ENCODE measurements at places on chromosomes 16 and 17. TPM values are rescaled to one million over a fixed set of nuclear protein-coding genes. Genes with fewer than 3 reads are reported as not detected.

- DNase-seq = no peak
Observed at GRCh38 chr16:8958344-8959167, 5.2 kb downstream of the USP7 start.

DNA sequence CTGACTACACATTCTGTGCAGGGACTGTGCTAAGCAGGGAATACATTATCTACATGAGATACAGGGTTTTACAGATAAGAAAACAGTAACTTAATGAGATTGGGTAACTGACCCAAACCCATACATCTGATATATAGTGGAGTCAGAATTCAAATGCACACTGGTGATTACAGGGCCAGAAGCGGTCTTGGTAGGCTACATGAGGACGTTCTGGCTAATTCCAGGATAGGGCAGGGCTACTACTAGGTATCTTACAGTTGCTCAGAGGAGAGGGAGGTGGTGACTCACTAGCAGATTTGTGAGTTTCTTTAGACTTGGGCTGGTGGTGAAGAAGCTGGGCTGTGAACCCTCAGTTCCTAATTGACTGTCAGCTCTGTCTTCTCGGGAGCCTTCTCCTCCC is 21.4 kb downstream of the TRIM16 start:
- DNase-seq = no peak

GRCh38 chr16:2420035-2420434 is 9.2 kb upstream of the CCNF start:
- DNase-seq = no peak

GRCh38 chr17:20073055-20073979 is 64.2 kb downstream of the SPECC1 start:
- DNase-seq = no peak

DNA sequence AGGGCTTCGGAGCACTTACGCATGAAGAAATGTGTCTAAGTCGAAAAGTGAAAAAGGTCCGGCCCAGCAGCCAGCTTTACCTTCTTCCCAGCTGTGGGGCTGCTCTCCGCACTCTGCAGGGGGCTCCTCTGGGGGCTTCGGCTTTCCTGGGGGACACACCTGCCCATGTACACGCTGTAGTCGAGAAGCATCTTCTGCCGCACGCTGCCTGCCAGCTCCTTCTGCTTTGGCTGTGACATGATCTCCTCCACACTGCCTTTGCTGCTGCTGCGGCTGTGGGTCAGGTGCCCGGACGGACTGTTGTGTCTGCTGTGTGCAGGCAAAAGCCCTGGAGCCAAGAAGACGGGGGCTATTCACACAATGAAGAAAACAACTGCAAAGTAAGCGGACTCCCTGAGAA is 58.1 kb upstream of the ERN1 start:
- DNase-seq = no peak

DNA sequence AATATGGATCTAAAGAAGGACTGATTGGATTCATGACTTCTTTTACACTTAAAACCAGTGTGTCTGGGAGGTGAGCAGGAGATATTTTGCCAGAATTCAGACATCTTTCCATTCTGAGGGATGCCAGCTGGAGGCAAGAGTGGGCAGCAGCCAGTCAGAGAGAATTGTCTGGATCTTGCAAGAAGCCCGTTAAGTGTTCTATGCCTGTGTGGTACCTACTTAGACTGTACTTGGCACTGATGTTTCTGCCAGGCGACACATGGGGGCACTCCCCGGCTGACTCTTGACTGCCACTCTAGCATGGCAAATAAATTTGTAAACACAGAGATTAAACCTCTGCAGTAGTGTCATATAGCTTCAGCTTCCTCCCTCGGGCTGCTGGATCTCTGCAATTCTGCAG is 247.7 kb downstream of the UTP18 start:
- DNase-seq = no peak

The WFIKKN1 gene
- polyA plus RNA-seq = 0.09 TPM

- no peak for DNase-seq
Observed at GRCh38 chr16:75942351-75942750, 216.1 kb upstream of the CPHXL start.

The ABCC11 gene
- polyA plus RNA-seq = not detected

The MYL4 gene
- not detected for polyA plus RNA-seq

GRCh38 chr17:65158041-65158440 is 20.9 kb downstream of the RGS9 start:
- DNase-seq = no peak

The MYH13 gene
- polyA plus RNA-seq = not detected

GRCh38 chr16:31348579-31348978 is 6.4 kb upstream of the ITGAX start:
- DNase-seq = no peak

The SSTR5 gene
- polyA plus RNA-seq = not detected

DNA sequence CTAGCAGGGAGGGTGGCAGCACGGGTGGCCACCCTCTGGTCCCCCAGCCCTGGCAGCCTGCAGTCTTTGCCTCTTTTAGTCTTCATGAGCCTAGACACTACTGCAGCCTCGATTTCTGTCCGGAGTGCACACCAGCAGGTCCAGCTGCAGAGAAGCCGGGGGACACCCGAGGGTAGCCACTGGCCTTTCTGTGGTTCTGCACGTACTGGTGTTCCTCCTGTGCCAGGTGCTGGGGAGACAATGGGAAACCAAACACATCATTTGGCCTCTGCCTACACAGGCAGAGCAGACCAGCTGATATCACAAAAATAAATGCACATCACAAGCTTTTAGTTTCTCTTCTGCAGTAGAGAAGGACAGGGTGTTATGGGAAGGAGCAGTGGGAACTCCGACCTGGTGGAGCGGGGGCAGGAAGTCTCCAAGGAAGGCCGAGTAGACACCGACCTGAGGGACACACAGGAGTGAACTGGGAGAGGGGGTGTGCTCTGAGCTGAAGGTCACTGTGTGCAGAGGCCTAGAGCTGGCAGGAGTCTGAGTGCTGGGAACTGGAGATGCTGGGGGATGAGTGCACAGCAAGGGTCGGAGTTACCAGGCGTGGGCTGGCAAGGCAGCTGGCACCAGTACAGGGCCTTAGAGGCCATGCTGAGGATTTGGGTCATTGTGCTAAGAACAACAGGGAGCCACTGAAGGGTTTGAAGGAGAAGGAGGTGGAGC is 23.1 kb downstream of the GPT2 start:
- no peak for DNase-seq

DNA sequence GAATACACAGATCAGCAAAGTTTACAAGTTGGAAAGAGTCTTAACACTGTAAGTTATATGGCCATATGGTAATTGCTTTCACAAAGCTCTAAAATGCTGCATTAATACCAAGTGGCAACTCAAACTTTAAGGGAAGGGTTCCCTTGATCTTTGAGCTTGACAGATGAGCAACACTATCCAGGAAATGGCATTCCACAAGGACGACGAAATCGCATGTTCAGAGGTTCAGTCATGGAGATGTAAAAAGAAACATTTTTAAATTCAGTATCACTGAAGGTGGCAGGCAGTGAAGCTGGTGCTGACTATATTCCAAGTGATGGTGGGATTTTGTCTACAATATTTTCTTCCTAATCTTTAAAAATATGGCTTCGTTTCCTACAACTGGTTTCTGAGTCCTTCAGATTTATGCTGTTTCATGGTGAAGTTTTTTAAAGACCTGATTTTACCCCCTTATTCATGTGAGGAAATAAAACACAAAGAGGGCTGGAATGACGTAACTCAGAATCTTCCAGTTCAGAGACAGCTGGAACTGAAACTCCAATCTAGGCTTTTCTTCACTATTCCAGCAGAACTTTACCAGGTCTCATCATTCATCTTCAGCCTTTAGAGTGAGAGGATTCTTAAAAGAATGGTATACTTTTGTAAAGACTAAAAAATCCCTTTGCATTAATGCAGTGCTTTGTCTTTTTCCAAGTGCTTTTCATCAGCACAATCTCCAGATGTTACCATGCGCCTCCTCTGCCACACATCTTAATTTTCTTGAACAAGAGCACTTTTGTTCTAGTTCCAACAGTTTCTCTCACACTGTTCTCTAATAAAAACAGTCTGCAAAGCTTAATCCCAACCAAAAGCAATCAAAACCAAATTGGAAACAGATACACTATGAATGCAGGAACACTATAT is 20.2 kb downstream of the CHCT1 start:
- DNase-seq = no peak

The PCTP gene
- 3.5 TPM for polyA plus RNA-seq

The RNPS1 gene
- 312 TPM for polyA plus RNA-seq

The MEIOB gene
- polyA plus RNA-seq = not detected

The TMEM231 gene
- 3.4 TPM for polyA plus RNA-seq

- DNase-seq = no peak
Observed at GRCh38 chr16:25037221-25037620, 22.1 kb upstream of the ARHGAP17 start.

The HSPB9 gene
- not detected for polyA plus RNA-seq

The ARL5C gene
- not detected for polyA plus RNA-seq

The KRTAP1-1 gene
- not detected for polyA plus RNA-seq

The OR3A3 gene
- not detected for polyA plus RNA-seq

- DNase-seq = no peak
Observed at GRCh38 chr16:50428116-50428515, 59.3 kb upstream of the BRD7 start.

DNA sequence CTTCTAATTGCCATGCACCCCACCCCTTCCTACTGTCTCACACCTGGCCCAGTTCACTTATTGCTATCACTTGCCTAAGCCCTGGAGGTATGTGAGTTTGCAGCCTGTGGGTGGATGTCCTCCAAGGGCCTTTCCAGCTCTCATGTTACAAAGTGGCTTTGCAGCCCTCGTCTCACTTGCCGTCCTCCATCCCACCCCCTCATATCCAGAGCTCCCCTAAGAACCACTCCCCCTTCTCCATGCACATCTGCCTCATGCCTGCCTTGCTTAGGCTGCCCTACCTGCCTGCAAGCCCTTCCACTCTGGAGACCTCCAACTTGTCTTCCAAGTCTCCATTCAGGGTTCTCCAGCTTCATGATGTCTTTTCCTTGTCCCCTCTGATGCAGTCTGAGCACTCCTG is 119.4 kb upstream of the NLRP1 start:
- DNase-seq = no peak

DNA sequence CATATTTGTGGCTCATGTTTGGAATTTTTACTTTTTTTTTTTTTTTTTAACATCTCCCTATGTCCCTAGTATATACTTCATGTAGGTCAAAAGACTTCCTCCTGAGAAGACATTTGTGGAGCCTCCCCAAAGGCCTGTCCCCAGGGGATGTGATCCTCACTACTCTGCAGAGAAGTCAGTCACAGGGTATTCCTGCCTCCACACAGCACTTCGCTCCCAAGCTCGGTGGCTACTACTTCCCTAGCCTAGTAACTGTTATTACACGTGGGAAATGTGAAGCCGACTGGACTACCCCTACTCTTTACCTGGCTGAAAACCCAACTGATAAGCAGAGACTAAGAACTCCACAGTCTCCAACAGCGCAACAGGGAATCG is 116.8 kb downstream of the HIC1 start:
- no peak for DNase-seq

The SMG1 gene
- 17.8 TPM for polyA plus RNA-seq

DNA sequence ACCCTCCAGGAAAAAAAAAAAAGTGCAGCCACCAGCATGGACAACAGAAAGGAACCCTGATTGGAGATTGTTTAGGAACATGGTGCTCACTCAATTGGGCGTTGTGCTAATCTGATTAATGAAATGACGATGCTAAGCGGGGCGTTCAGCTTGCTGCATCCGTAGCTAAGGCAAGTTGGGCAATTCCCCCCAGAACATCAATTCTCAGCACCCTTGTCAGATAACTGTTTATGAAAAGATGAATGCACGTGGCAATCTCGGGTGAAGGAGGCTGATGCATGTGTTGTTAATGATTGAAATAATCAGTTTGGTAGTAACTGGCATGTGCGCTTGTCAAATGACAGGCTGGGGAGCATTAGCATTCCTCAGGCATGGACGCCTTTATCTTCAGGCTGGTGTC is 57.0 kb downstream of the HS3ST3A1 start:
- no peak for DNase-seq

DNA sequence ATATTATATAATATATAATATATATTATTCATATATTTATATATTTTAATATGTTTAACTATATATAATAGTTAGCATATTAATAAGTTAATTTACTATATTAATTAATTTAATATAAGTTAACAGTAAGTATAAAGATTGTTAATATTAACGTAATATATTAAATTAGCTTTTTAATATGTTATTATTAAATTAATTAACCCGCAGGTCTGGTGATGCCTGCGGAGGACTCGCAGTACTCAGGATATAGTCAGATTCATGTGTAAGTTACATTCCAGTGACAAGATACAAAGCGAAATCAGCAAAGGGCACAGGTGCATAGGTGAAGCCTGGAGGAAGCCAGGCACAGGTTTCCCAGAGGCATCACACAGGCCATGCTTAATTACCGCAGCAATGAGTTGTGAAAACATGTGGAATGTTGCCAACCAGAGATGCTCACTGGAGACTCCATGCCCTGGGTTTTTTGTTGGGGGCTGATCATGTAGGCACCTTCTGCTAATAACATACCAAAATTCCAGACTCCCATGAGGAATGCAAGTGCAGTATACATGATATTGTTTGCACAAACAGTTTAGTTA is 130.4 kb upstream of the MPHOSPH6 start:
- no peak for DNase-seq

- no peak for DNase-seq
Observed at GRCh38 chr16:17368951-17369350, 101.8 kb downstream of the XYLT1 start.

The FSCN2 gene
- not detected for polyA plus RNA-seq

The CTRB1 gene
- not detected for polyA plus RNA-seq

The TBC1D3K gene
- polyA plus RNA-seq = not detected

DNA sequence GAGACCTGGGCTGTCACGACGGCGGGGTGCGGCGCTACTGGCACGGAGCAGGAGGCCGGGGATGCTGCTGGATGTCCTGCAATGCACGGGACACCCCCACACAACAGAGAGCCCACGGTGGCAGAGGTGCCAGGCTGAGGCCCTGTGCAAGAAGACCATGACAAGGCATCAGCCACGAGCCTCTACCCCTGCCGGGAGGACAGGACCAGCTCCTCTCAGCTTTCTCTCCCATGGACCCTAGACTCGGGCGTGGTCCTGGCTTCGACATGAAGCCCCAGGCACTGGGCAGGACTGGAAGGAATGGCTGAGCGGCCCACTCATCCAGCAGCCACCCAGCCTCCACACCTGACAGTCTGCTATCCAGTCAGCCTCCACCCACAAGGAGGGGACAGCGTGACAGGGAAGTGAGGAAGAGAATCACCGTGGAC is 25.6 kb downstream of the SLC7A5 start:
- DNase-seq = no peak

GRCh38 chr17:4420692-4421131 is 13.0 kb upstream of the SPNS3 start:
- peak; percentile 72 for DNase-seq

The MYH11 gene
- polyA plus RNA-seq = 1.1 TPM

The KRTAP4-4 gene
- polyA plus RNA-seq = not detected

- DNase-seq = no peak
Observed at GRCh38 chr16:84607694-84608093, 10.2 kb downstream of the COTL1 start.
